ENCODE measurements at places on chromosomes 16 and 17.

DNA sequence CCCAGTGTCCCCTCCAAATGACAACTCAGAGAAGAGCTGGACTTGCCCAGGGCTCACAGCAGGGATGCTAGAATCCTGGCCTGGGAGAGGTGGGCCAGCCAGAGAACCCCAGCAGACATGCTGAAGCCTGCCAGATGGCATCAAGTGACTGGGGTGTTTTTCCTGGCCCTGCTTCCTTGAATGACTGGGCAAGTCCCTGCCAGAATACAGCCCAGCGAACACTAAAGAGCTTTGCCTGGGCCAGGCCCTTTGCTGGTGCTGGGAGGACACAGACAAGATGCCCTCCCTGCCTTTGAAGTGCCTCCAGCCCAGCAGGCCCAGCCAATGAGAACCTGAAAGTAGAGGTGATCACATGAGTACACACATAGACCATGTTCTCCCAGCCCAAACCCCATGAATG is 11.5 kb downstream of the ZNF319 start:
- DNase-seq: peak; percentile 85

- DNase-seq: peak; percentile 73
These were observed at the start of gene NOL3 for GRCh38 chr16:67170168-67170948. TSS of gene NOL3 (plus strand) at chr16:67170538.

GRCh38 chr16:57732714-57733113 is 2.9 kb upstream of the KATNB1 start:
- no peak for DNase-seq

DNA sequence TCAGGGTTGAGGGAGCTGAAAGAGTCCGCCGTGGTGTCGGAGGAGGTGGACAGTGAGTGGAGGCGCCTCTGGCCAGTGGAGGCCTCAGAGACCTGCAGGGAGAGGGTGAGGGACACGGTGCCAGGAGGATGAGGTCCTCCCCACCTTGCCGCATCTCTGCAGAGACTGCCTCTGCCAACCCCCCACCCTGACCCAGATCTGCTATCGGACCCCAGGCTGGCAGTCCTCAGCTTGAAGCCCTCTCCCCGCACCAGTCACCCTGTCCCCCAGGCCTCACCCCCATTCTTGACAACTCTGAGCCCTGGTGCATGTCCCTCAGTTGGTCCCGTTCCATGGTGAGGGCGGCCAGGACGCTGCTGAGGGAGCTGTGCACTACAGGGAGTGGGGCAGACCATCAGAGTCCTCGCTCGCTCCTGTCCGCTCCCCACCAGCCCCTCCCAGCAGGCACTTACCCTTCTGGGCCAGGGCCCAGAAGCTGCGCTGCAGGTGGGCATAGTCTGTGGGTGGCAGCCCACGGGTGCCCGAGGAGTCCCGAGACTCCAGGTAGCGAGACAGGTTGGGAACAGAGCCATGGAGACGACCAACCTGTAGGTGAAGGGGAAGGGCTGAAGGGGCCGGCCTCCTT is 5.4 kb downstream of the OSBPL7 start:
- DNase-seq: no peak

DNA sequence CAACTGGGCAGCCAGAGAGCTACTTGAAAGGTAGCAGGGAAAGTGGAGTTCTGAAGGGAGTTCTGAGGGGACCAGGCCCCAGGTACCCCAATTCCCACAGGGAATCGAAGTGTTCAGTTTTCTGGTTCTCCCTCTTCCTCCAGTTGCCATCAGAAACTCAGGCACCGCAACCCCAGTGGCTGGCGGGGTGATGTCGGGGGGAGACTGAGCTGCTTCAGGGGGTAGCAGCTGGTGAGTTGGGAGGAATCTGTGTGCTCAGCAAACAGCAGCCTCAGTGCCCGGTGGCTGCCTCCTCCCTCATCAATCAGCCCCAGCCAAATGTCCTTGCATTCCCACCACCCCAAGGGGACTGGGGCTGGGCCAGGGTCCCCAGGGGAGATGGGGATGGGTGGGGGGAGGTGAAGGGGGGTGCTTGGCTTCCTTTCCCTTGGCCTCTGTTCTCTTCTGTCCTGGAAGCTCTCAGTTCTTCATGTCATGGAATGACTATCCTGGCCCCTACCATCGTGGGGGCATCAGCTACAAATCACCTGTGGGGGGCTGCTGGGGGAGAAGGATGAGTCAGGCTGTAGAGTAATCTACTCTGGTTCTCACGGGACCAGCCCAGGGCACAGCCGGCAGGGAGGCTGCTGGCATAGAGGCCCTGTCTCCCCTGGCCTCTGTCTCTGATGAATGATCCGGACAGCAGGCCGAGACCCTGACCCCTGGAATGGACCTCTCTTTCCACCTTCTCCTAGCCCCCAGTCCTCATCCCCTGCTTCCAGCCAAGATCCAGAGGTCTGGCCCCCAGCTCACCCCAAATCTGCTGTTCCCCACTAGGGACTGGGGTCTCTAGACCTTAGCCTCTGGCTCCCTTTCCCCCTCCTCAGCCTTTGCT is 2.6 kb upstream of the DNAH2 start:
- DNase-seq: no peak

- no peak for DNase-seq
These were observed 153.5 kb downstream of the MYO1D start for GRCh38 chr17:32723310-32723955.

GRCh38 chr17:33603789-33604188 is 310.7 kb upstream of the ASIC2 start:
- DNase-seq: no peak

GRCh38 chr16:80208015-80208414 is 332.8 kb upstream of the DYNLRB2 start:
- peak; percentile 75 for DNase-seq

DNA sequence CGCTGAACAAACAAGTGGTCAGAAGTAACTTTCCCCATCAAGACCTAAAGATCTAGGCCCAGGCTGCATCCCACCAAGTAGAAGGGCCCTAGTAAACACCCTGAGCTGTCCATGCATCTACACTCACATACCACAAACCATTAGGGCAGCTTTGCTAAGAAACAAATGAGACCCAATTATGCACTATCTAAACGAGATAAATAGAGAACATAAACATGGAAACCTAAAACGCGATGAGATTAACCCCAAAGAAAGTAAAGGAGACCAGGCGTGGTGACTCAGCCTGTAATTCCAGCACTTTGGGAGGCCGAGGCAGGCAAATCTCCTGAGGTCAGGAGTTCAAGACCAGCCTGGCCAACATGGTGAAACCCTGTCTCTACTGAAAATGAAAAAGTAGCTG is 5.8 kb downstream of the TXNDC11 start:
- DNase-seq: no peak

DNA sequence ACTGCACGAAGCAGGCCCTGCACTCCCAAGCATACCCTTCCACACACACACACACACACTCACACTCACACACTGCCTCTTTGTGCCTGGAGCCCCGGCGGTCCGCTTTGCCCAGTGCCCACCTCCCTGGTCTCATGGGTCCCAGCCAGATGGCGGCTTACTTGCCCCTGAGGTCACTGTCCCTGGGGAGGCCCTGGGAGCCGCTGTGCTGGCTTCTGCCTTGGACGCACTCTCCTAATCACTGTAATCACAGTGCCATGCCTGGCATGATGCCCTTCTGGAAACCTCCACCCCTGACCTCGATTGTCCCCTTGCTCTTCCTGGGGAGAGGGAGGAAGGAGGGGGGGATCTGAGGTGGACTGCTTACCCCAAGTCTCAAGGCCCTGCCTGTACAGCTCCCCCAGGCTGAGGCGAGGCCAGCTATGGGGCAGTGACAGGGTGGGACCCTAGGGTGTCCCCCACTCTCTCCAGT is 36.0 kb downstream of the ARHGAP23 start:
- no peak for DNase-seq

DNA sequence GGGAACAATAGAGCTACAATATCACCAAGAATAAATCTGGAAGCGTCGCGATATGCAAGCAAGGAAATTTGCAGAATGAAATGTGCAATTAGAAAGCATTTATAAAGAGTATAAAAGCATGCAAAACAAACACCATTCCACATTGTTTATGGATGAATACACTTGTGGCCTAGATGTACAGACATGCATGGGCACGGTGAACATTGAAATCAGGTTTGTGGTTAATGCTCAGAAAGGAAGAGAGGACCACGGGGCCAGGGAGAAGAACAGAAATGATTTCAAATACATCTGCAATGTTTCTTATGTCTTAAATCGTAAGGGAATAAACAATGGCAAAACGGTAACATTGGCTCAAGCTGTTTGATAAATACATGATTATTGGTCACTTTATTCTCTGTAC is 235.9 kb downstream of the FOXL1 start:
- peak; percentile 89 for DNase-seq

DNA sequence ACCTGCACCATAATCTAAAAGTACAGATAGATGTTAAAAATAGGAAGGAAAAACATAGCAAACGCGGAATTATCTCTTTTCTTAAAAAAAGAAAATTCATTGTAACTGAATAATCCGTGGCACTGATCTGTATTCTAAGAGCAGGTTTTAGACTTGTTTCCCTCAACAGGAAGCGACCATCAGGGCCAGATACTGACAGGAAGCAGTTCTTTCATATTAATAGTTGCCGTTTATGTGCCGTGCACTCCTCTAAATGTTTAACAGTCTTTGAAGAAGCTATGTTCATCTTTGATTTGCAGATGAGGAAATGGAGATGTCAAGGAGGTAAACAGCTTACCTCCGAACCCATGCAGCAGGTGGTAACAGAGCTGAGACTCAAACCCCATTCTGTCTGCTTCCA is 23.6 kb downstream of the DYNLRB2 start:
- no peak for DNase-seq
